ENCODE measurements at places on chromosomes 13 and 19.

DNA sequence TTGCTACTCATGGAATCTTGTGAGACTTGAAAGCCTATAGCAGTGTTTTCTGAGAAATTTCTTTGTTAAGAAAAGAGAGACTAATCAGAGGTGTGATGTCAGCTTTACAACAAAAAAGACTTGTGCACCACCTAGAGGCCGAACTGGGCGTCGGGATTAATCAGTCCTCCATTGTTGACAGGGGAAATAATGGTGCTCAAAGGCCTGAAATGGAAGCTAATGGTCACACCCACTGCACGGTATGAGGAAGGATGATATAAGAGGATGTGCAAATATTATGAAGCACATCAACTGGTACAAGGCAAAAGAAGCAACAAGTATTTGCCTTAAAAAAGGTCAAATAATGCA, 480.2 kb upstream of the MIR17HG start:
- peak; percentile 70 for DNase-seq

DNA sequence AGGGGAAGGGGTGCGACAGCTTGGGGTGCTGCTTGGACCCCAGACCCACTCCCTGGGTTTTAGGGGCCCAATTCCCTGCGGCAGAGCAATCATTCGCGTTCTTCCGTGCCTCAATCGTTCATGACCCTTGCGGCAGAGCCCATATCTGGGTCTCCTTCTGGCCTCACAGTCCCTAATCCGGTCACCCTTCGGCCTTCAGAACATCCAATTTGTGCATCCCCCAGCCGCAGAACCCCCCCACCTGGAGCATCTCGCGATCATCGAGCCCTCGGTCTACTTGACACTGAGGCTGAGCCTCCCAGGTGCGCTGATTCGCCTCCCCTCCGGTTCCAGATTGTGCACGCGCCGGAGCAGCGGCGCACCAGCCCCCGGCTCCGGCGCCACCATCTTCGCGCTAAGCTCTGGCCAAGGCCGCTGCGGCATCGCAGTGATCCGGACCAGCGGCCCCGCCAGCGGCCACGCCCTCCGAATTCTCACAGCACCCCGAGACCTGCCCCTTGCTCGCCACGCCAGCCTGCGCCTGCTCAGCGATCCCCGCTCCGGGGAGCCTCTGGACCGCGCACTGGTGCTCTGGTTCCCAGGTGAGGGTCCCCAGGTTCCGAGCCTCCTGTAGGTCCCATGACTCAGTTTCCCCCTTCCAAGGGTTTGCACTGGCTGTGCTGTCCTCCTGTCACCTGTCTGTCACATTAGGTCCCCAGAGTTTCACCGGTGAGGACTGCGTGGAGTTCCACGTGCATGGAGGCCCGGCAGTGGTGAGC, 501 bp downstream of the GTPBP3 start:
- DNase-seq, result no peak

- peak; percentile 95 for DNase-seq
Measured at GRCh38 chr19:38930776-38931520, at the start of gene MRPS12. Gene MRPS12 (plus strand): TSS chr19:38930944. CDS start chr19:38931295, 351 bp downstream.

- DNase-seq, result no peak
Measured at GRCh38 chr13:73542446-73542845, 483.6 kb downstream of the KLF5 start.

- no peak for DNase-seq
Measured at GRCh38 chr19:37872383-37872782, 34.0 kb downstream of the WDR87 start.

DNA sequence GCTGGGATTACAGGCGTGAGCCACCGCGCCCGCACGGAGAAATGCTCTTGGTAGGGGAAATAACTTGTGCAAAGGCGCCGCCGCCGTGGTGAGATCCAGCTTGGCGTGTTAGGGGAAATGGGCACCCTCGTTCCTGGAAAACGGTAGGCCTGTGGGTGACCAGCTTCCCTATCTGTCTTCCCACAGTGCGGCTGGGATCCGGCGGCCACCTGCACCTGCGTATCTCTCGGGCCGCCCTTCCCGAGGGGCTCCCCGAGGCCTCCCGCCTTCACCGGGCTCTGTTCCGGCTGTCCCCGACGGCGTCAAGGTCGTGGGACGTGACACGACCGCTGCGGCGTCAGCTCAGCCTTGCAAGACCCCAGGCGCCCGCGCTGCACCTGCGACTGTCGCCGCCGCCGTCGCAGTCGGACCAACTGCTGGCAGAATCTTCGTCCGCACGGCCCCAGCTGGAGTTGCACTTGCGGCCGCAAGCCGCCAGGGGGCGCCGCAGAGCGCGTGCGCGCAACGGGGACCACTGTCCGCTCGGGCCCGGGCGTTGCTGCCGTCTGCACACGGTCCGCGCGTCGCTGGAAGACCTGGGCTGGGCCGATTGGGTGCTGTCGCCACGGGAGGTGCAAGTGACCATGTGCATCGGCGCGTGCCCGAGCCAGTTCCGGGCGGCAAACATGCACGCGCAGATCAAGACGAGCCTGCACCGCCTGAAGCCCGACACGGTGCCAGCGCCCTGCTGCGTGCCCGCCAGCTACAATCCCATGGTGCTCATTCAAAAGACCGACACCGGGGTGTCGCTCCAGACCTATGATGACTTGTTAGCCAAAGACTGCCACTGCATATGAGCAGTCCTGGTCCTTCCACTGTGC, 2.4 kb downstream of the GDF15 start:
- peak; percentile 90 for DNase-seq

DNA sequence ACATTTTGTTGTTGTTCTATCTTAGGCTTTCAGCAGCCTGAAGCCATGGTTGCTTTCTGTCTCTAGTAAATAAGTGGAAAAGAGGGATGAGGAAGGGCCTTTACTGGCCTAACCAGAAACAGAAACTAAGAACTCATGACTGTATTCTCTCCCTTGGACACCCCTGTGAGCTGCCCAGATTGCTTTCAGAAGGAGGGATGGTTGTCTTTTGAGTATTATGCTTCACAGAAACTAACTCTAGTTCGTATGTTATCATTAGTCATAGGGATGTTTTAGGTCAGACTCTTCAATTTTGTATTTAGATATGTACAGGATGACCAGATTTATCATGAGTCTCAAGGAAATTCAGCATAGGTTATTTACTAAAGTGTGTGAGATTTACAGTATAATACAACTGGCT, 17.5 kb downstream of the BORA start:
- DNase-seq, result no peak

GRCh38 chr13:27171244-27171826, at the start of gene USP12:
Gene USP12 (minus strand): TSS chr13:27171811. CDS start chr13:27171639, 172 bp downstream.
- peak; percentile 54 for DNase-seq

GRCh38 chr13:101017123-101017872, 342.7 kb upstream of the TMTC4 start:
- no peak for DNase-seq

- DNase-seq, result no peak
Measured at GRCh38 chr19:807627-808422, 10.6 kb downstream of the PTBP1 start.

DNA sequence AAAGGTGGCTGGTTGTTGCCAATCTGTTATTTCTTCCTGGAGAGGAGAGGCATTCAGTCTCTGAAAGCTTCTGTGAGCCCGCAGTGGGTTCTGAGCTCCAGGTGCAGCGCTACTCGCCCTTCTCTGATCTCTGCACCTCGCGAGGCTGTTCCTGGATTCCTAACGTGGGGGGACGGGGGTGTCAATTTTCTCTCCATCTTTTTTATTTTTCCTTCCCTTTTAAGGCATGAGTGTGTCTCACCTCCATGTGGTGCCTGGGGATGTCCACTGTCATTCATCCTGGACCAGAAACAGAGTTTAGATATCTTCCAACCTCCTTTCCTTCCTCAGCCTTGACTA, 626 bp downstream of the ZNF233 start:
- DNase-seq, result no peak

DNA sequence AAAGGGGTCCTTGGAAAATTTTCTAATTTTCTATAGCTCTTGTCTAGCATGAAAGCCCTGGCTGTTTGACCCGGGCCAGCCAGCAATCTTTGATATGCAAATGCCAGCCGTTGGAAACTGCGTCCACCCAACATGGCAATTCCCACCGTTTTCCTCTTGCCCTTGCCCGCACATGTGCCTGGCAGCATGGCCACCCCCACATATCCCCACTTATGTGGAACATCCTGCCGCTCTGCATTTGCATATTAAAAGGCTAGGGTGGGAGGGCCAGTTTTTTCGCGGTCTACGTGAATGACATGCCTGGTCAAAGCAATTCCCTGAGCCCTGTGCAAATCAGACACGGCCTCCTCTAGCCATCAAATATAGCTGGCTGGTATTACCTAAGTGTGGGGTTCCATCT, 110.3 kb upstream of the TDRD3 start:
- DNase-seq, result no peak

GRCh38 chr13:65914716-65915115, 1315.4 kb downstream of the PCDH9 start:
- DNase-seq, result no peak

DNA sequence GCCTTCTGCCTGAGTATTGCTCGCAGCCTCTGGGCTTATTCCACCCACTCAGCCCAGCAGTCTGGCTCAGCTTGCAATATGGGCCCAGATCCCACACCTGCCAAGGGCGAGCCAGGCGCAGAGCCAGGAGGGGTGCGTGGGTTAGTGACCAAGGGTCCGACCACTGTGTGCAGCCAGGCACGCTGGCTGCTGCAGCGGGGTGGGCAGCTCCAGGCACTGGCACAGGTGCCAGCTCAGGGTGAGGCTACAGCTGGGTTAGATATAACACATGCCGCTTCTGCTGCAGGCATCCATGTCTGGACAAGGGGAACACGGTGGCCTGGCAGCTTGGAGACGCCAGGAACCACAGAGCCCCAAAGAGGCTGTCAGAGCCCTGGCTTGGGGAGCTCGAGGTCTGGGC, 12.6 kb upstream of the URAD start:
- no peak for DNase-seq

DNA sequence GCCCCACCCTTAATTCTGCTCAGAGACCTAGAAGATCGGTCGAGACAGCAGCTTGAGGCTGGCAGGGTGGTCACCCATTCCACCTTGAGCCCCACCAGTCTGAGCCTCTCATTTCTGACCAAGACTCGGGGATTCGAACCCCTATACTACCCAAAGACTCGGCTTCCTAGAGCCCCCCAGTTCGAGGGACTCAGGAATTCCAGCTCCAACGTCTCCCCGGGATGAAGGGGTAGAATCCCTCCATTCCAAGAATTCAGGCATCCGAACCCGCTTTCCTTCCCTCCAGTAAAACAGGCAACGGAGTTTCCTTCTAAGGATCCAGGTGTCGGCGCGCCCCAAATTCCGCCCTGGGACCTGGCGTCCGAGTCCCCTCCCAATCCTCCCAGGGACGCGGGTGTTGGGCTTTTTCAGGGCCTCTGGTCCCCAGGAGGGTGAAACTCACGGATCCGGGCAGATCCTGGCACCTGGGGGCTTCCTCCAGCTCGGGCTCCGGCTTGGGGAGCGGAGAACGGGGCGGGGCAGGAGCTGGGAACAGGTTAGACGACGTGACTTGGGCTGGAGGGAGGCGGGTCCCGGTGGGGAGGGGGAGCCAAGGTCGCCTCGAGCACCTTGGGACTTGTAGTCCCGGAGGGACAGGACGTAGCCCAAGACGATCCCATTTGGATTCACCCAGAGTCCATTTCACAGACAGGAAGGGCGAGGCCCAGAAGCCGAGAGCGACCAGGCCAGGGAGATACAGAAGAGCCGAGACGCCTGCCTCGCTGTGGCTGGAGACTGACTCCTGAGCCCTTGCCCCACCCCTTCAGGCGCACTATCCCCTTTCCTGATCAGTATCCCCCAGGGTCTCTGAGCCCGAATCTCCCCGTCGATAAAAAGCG, at the start of gene PPP1R13L:
Gene PPP1R13L (minus strand): TSS at position 513 of the 878 bp plus-strand sequence. CDS start 6,751 bp downstream, outside the sequence.
- DNase-seq, result no peak

GRCh38 chr13:77437267-77437666, 98.2 kb upstream of the SCEL start:
- no peak for DNase-seq

DNA sequence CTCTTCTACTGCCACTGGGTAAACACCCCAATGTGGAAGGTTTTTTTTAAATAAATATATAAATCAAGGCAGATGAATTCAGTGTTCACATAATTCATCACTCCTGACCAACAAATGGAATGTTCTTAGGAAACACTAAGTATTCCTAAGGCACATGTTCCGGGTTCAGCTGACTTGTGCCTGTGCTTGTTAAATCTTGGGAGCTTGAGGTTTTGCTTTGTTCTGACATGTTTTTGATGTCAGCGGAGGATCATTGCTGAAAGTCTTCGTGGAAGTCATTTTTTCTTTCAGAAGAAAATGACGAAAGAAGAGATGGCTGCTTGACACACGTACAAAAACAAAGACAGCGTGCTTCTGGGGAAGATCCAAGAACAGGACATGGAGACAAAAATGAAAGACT, 185.8 kb downstream of the MZT1 start:
- no peak for DNase-seq

DNA sequence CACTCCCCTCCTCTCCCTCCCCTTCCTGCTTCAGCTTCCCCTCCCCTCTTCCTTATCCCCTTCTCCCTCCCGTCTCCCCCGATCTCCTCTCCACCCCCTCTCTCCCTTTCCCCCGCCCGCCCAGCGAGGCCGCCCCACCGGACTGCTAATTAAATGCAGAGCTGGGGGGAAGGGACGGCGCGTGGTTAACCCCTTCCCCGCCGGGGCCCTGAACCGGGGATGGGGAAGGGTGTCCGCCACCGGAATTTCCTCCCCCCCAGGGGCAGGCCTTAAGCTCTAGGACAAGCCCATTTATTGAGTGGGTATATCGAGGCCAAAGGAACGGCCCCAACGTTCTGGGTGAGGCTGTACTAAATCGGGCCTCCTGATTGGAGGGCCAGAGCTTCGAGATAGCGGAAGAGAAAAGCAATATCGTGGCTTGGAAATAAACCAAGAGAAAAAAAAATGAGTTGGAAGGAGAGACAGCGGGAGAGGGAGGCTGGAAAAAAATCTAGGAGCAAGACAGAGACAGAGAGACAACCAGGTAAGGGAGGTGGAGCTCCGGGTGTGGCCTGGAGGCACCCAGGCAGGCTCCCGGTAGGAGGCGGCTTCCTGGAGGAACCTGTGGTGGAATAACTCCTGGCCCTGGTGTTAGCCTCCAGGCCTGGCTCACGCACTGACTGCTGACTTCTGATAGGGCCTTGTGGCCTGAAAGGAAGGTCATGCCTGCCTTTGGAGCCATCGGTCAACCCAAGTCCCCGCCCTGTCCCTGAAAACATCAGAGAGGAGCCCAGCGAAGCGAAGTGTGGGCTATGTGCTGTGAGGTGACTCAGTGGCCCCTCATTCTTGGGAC, 11.6 kb upstream of the JUND start:
- DNase-seq, result peak; percentile 64

- no peak for DNase-seq
Measured at GRCh38 chr13:80361298-80361697, 20.4 kb upstream of the SPRY2 start.

GRCh38 chr13:81738364-81738763, 1397.4 kb upstream of the SPRY2 start:
- no peak for DNase-seq

DNA sequence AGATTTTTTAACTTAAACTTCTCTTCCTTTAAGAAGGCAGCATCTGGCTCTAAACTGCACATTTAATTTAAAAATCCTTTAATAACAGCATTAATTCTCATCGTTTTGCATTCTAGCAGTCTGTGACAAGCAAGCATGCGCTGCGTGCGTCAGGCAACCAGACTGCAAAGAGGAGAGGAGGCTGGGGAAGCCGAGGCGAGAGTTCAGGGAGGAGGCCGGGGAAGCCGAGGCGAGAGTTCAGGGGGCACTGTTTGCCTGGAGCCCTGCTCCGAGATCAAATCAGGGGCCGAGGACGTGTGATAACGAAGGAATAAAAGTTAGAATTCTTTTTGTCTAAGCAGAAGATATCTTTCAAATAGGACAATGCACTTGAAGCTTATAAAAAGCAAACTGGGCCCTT, 435.7 kb downstream of the EFNB2 start:
- peak; percentile 13 for DNase-seq

- DNase-seq, result no peak
Measured at GRCh38 chr13:23516702-23517101, 53.5 kb upstream of the TNFRSF19 start.

GRCh38 chr19:49116544-49116943, 2.4 kb downstream of the LIN7B start:
- no peak for DNase-seq

GRCh38 chr13:85009447-85009846, 789.8 kb downstream of the SLITRK6 start:
- DNase-seq, result no peak
